Stimulated activated CD4-positive, alpha-beta T cell treated with anti-CD3 and anti-CD28 coated beads, Interleukin-1b, Interleukin-23, amount 100 ng/mL, for 1 hour (primary cell): ENCODE measurements at places on chromosomes 6 and 20.

GRCh38 chr6:165575158-165575549 lies 87.9 kb downstream of the PDE10A start:
- no peak for DNase-seq

DNA sequence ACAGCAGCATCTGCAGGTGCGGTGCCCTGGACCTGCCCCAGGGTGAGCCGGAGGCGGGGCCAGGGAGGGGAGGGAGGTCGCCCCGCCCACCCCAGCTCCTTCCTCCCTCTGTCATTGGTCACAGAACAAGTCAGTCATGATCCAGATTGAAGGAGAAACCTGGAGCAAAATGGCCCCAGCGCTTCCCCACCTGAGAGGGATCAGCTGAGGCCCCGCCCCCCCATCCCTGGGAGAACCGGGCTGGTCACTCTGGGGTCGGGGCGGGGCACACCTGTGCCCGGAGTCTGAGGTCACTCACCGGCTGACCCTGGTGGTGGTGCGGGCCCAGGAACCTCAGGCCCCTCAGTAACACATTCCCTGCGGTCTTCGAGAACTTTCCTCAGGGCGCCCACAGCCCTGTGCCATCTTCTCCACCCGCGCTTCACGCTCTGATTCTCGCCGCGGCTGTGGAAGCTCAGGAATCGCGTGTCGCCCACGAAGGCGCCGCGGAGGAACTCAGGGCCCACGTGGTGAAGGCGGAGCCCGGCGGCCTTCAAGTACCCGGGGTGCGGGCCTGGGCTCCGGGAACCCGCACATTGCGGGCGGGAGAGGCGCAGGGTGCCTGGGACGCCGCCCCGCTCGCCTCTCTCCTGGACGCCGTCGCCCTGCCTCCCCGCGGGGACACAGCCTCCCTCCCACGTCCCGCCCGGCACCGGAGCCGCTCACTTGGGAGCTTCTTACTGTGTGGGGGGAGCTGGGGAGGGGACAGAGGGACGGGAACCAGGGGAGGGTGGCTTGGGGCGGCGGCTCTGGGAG lies 36.4 kb upstream of the HLA-C start:
- DNase-seq = peak; percentile 42

DNA sequence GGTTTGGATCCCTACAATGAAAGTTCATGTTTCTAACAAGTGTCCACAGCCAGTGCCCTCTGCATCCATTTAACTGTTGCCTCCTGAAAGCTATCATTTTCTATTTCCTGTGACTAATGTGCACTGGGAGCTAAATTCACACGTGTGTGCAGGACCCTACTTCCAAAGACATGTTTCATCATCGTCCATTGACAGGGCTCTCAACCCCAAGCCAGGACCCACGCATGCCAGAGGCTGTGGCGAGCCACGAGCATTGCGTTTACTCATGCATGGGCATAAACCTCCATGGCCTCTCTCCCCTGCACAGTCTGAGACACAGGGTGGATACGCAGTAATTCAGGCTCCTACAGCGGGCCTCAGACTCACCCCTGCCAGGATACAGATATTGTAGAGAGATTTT lies 153.2 kb downstream of the MAFB start:
- DNase-seq = no peak

- DNase-seq = no peak
Measured at GRCh38 chr6:142845624-142846458, 99.1 kb downstream of the HIVEP2 start.
